ENCODE measurements at places on chromosomes 5 and 9. TPM values are rescaled to one million over a fixed set of nuclear protein-coding genes. Genes with fewer than 3 reads are reported as not detected.

The PPP2CA gene
- 215 TPM for polyA plus RNA-seq

The C9orf43 gene
- not detected for polyA plus RNA-seq

The MED10 gene
- 114 TPM for polyA plus RNA-seq

The OTULIN gene
- polyA plus RNA-seq: 20.9 TPM

The FSD1L gene
- 4.6 TPM for polyA plus RNA-seq

The PHYHD1 gene
- polyA plus RNA-seq: 1.0 TPM

The ANKRD18B gene
- not detected for polyA plus RNA-seq

The EQTN gene
- 0.35 TPM for polyA plus RNA-seq

The NUTM2F gene
- polyA plus RNA-seq: not detected

The PCDHB2 gene
- polyA plus RNA-seq: not detected

The SLC25A2 gene
- polyA plus RNA-seq: not detected

The TYRP1 gene
- polyA plus RNA-seq: not detected

The ACOT12 gene
- polyA plus RNA-seq: not detected

The NEURL1B gene
- polyA plus RNA-seq: not detected

Data from IgD-negative memory B cell (primary cell).